ENCODE measurements at places on chromosomes 3 and 15.
A peak's percentile ranks its signal among the peaks of the same experiment; 100 is the strongest.

DNA sequence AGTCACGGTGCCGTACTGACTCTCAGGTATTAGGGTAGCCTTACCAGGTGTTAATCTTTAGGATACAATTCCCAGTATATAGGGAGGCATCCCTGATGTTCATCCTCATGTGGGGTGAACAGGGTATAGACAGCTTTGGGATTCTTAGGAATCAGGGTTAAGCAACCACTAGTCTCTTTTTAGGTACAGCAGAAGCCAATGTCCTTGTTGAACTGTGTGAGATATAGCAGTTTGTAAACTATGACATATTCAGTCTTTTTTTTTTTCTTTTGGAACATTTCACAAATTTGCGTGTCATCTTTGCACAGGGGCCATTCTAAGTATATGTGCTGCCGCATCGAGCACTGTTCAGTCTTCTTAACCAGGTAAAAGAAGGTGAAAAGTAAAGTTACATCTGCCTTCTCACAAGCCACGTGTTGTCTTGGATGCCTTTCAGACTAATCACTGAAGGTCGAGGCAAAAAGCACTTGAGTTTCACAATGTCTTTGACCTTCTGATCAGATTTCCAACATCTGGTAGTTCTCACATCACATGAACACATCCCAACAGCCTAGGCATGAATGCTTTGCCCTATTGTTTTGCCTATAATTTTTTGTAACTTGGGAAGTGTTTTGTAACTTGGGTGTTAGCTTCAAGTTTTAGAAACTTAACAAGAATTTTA is 17.2 kb downstream of the TSEN2 start:
- DNase-seq, result no peak

DNA sequence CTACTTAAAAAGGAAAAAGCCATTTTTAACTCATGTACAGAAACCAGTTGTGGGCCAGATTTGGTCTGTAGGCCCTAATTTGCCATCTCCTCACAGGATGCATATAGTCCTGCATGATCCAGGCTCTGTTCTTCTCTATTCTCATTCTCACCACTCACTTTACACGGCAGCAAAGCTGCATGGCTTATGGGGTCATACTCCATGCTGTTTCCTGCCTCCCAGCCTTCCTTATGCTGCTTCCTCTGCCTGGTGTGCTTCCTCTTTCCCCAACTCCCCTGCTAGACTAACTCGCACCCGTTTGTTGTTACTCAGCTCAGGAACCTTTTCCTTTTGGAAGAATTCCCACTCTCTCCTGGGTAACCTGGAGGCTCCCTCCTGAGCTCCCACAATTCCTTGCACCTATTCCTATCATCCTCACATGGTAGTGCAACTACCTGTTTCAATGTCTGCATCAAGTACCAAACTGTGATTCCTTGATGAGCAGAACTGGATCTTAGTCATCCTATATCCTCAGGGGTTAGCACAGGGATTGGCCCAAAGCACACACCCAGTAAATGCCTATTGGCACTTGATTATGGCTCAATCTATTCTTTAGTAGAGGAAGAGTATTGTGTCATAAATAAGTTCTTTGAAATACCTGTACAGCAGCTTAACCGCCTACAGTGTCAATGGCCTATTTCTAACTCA is 172.1 kb upstream of the MITF start:
- no peak for DNase-seq

- no peak for DNase-seq
These were observed 73.8 kb downstream of the SMAD3 start for GRCh38 chr15:67138891-67139855.

GRCh38 chr3:124078953-124079911 is 87.3 kb upstream of the ROPN1 start:
- DNase-seq, result no peak

DNA sequence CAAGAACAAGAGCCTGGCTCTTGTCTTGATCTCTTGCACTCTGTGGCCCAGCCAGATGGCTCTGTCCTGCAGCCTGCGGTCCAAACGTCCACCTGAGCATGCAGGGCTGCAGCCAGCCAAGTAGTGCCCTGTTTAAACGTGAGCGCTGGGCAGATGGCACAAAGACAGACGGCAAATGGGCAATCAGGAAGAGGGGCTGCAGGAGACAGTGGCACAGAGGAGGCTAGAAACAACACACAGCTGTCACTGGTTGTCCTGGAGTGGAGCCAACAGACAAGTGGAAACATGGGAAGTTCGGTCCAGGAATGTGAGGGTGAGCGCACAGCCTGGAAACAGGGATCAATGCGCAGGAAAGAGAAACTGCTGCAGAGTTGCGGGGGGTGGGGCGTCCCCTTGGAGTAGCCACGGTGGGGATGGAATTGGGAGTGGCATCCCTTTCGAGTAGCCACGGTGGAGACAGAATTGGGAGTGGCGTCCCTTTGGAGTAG is 10.7 kb upstream of the ZXDC start:
- peak; percentile 21 for DNase-seq

GRCh38 chr3:23612296-23612891 is 193.4 kb upstream of the UBE2E1 start:
- DNase-seq, result no peak

GRCh38 chr3:73405853-73406252 is 218.9 kb downstream of the PDZRN3 start:
- DNase-seq, result no peak

DNA sequence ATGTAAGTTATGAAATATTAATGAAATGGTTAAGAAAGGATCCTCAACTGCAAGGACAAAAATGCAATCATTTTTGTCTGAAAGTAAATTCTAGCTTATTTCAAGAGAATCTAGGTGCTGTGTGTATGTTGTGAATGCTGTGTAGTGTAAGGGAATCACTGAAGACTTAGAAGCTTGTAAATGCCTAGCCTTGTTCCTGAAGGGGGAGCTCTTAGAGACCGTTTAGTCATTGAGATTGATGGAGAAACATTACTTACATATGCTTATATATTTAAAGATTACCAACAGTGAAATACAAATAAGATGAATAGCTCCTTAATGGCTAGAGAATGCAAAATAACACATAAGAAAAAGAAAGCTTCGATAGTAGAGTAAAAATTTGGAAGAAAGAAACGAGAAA is 67.9 kb downstream of the CNTN4 start:
- DNase-seq, result no peak

DNA sequence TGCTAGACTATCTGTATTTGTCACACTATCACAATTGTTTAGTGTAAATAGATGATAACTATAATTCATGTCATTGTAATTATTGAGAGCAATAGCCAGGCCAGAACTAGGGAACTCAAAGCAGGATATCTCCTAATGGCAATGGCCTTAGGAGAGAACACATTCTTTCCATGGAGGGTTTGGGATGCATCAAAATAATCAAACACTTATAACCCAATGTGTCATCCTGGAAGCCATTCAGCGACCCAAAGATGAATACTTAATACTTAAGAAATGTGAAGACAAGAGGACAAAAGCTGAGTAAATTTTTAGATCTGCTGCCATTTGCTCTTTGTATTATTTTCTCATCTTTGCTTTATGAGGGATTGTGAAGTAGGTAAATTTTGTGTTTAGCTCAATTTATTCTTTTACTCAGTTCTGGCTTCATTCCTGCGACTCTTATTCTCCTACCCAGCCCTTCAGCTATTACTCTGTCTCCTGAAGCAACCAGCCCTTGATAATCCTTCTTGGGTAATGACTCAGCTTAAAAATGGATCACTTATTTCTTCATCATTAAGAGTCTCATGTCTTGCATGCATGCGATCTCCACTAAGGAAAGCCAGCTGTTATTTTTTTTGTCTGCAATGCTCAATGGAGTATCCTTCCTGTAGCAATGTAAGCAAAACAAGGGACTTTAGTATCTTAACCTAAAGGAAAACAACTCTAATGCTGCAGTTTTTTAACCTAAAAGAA is 2.0 kb downstream of the OR4F15 start:
- no peak for DNase-seq

DNA sequence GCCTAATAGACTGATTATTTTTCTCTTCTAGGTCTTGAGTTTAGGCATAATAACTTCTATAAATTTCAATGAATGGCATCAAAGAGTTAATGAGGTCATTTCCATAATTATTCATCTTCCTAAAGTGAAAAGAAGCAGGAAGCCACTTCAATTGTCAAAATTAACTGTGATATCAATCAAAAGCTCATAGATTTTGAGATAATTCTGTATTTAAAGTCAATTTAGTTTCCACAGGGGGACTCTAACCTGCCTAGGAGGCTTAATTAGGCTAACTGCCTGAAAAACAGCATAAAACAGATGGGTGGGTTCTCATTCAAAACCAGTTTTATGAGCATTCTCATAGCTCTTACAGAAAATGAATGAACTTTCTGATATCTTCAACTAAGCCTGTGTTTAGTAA is 177.8 kb downstream of the OTOL1 start:
- DNase-seq, result no peak

DNA sequence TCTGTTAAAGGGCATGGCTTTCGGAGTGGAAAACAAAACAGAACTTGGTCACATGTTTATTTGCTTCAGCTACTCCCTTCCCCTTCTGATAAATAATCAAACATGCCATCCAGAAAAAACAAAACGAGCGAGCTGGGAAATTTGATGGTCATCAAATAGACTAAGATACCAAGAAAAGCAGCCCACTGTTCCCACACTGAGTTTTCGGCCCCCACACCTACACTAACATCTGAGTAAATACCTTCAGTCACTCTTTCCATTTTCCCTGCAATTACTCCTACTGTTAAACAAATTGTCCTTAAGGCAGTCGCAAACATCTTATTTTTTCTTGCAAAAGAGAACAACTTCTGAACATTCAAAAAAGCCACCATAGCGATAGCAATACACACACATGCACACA is 454.6 kb downstream of the FOXP1 start:
- no peak for DNase-seq

DNA sequence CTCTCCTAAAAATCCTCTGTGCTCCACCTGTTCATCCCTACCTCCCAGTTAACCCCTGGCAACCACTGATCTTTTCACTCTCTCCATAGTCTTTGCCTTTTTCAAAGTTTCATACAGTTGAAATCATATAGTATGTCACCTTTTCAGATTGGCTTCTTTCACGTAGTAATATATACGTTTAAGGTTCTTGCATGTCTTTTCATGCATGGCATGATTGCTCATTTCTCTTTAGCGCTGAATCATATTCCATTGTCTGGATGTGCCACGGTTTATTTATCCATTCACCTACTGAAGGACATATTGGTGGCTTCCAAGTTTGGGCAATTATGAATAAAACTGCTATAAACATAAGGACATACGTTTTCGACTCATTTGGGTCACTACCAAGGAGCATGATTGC is 28.7 kb downstream of the GLCE start:
- DNase-seq, result no peak

DNA sequence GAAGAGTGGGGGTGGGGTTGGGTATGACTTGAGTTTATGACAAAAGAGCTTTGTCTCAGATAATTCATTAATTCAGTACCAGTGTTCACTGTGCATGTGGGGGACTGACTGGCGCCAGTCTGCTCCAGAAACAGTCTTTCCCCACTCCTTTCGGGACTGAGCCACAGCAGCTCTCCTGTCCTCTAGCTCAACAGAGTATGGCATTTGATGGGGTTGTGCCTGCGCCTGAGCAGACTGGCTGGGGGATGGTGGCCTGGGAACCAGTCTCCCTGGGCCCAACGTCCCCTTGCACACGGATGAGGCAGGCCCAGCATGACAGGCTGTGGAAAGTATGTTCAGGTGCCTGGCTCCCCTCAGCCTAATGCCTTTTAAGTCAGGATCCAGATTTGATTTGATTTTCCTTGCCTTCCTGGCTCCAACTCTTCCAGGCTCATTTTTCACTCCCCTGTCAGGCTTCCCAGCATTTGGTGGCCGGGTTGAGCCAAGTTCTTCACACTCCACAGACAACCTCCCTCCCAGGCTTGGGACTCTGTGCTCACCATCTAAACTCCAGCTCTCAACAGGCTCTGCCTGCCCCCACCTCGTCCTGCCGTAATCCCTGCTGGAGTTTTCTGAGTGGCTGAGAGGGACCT is 105.0 kb downstream of the MYLK start:
- no peak for DNase-seq

GRCh38 chr3:197706658-197707057 is 30.0 kb downstream of the RUBCN start:
- DNase-seq, result no peak

- DNase-seq, result no peak
These were observed 510.0 kb downstream of the ROBO1 start for GRCh38 chr3:79257791-79258190.

- DNase-seq, result no peak
These were observed 55.6 kb downstream of the ANAPC13 start for GRCh38 chr3:134430174-134430573.

DNA sequence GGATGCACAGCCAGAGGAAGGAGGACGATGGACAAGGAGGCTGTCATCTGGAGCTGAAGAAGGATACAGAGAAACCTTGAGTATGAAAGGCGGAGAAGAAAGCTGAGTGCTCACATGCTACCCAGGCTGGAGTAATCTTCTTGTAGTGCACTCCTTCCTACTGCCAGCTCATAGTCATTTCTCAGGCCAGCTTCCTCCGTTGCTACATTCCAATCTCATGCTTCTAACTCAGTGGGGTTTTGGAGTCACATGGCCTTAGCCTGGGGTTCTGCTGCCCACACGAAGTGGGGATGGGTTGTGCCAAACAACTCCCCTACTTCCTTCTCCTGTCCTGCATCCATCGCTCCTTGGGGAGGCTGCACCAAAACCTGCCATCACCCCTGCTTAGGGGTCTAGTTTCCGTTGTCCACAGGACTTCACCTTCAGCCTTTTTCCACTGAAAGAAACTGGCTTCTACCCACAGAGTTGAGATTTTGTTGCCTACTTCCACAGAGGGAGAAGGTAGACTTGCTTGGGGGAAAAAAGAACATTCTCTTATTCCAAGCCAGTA is 239.9 kb downstream of the EPHB1 start:
- DNase-seq, result no peak

- DNase-seq, result peak; percentile 29
These were observed 23.2 kb upstream of the IP6K2 start for GRCh38 chr3:48739955-48740823.

- DNase-seq, result no peak
These were observed 2.7 kb upstream of the GOLGB1 start for GRCh38 chr3:121752261-121752660.

DNA sequence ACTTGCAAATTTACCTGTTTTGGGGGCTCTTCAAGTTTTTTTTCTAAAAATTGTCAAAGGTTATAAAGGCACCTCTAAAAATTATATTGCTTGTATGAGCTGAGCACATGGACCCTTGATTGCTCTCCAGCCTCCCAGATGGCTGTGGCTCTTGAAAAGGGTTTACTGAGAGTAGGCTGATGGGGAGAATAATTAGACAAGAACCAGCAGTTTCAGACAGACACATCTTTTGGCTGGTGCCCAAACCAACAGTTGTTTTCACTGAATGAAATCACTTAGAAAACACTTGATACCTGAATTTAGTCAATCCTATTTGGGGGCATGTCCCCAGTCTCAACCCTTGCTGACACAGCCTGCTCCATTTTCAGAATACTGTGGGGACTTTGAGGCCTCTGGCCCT is 217.6 kb downstream of the KBTBD8 start:
- no peak for DNase-seq

GRCh38 chr3:29772436-29772835 is 491.6 kb downstream of the RBMS3 start:
- DNase-seq, result no peak

- no peak for DNase-seq
These were observed 90.7 kb upstream of the RGMA start for GRCh38 chr15:93179700-93180102.
